ENCODE measurements at places on chromosomes 16 and 17.

DNA sequence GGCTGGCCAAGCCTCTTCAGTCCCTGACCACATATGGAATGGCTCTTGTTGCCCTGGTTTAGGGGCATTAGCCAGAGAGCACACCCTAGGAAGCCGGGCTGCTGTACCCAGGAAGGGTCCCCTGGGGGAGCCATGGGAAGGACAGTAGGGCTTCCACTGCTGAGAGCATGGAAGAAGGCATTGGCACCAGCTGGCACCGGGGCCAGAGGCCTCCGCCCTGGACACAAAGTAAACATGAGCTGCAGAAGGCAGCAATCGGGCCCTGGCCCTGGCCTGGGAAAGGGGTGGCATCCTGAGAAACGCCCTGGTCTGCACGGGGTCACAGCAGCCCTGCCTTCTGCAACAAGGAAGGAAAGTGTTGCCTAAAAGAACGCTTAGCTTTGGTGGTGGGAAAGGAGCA is 49.4 kb downstream of the VAC14 start:
- DNase-seq: no peak

DNA sequence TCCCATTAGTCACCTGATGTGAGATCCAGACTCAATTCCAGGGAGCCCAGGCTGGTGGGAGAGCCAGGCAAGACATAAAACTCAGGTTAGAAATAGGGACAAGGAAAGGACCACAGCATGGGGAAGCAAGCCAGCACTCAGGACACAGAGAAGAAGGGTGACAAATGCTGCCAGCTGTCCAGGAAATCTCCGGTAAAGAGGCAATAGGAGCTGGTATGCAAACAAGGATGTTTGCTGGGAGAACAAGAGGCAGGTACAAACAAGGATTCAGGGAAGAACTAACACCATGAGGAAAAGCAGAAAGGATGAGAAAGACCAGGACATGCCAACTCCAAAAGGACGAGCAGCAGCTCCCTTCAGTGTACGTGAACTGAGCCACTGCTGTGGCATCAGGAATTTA is 10.2 kb upstream of the TXNDC11 start:
- no peak for DNase-seq

DNA sequence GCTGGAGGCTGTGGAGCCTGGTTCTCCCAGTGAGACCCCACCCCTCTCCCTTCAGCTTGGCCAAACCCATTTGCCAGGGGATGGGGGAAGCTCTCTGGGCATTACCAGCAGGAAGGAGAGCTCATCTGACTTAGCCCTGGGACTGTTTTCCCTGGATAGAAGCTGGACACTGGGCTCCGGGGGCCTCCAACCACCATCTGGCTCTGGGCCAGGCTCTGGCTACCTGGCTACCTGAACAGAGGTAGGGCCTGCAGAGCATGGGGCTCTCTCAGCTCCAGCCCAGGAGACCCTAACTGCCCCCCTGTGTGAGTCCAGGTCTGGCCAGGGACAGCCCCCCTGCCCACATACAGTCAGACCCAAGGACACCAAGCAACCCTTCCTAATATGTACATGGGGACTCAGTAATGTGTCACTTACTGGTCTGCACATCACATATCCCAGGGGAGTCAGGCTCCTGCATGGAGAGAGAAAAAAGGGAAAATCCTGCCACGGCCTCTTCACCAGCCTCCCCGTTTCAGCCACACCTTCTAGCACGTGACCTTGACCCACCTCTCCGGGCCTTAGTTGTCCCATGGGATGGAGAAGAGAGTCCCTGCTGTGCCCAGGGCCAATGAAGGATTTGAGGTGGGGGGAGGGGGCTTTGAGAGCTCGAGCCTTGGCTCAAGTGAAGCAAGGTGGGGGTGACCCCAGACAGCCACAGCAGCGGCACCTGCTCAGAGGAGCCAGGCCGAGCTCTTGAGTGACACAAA is 13.8 kb downstream of the CNGB1 start:
- DNase-seq: no peak

DNA sequence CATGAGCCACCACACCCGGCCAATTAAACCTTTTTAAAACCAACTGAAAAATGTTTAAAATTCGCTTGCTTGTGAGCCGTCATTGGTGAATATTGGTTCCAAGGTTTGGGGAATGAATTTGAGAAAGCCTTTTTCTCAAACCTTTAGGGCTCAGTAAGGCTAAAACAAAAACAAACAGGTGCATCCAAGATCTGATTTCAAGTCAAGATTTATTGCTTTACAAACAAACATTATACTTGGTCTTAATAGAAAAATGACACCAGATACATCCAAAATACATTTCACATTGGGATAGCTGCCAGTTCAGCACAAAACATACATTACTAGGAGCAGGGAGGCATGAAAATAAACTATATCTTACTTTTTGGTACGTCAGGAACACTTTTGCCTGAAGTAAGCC is 5.4 kb downstream of the C17orf58 start:
- no peak for DNase-seq

DNA sequence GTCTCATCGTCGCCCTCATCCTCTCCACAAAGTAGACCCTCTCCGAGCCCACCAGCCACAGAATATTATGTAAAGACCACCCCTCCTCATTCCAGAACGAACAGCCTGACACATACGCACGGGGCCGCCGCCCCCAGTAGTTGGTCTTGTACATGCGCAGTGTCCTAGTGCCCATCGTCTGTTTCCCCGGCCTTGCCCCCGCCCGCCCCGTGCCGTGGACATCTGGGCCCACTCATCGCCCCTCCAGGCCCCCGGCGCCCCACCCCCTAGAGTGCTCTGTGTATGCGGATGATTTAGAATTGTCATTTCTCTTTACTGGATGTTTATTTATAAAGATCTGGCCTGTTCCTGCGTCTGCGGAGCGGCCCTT is 475 bp upstream of the AMDHD2 start:
- DNase-seq: no peak

GRCh38 chr16:2455081-2455845 is 4.6 kb upstream of the TEDC2 start:
- DNase-seq: no peak

Data from AG04450 (cell line).